ENCODE measurements at places on chromosomes 12 and 14.

- peaks cover 18% of the 10 kb centered on the region for H3K4me1 ChIP-seq
- H3K27me3 ChIP-seq, result no peaks in the 10 kb centered on the region
- H3K4me3 ChIP-seq, result no peak overlapping the region
- no peak for DNase-seq
- H3K36me3 ChIP-seq, result no peaks in the 10 kb centered on the region
These were observed 158.7 kb downstream of the EGLN3 start for GRCh38 chr14:33792009-33792719.

- H3K36me3 ChIP-seq, result no peaks in the 10 kb centered on the region
- H3K4me3 ChIP-seq, result no peak overlapping the region
- H3K27me3 ChIP-seq, result peaks cover 9% of the 10 kb centered on the region
- H3K27ac ChIP-seq, result no peak overlapping the region
- peak; percentile 15 for DNase-seq
These were observed 11.4 kb downstream of the GLT1D1 start for GRCh38 chr12:128864516-128865186.

DNA sequence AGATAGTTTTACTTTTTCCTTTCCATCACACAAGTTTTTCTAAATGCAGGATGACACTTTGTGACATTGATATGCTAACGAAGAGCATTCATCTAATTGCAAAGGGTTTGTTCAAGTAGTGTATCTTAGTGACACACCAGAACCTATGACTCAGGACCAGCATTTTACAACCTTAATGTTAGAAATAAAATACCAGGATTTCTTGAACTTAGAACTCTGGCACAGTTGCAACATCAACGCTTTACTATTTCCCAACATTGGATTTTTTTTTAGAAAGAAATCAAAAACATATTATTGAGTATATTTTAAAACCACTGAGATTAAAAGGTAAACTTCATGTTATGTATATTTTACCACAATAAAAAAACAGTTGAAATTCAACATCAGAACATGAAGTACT, 17.9 kb upstream of the PLEKHG6 start:
- H3K36me3 ChIP-seq, result no peaks in the 10 kb centered on the region
- H3K4me1 ChIP-seq, result peaks cover 5% of the 10 kb centered on the region
- no peaks in the 10 kb centered on the region for H3K27me3 ChIP-seq
- DNase-seq, result no peak
- H3K27ac ChIP-seq, result no peak overlapping the region

- no peaks in the 10 kb centered on the region for H3K27me3 ChIP-seq
- peaks cover 18% of the 10 kb centered on the region for H3K4me1 ChIP-seq
- no peak overlapping the region for H3K4me3 ChIP-seq
- no peaks in the 10 kb centered on the region for H3K36me3 ChIP-seq
- no peak for DNase-seq
- peak overlapping the region; percentile 78 for H3K27ac ChIP-seq
These were observed 52.8 kb upstream of the SLC2A13 start for GRCh38 chr12:40158592-40159111.

Data from heart right ventricle (tissue), 16 donors.